8988T (cell line): ENCODE measurements at places on chromosomes 1 and 21.

DNA sequence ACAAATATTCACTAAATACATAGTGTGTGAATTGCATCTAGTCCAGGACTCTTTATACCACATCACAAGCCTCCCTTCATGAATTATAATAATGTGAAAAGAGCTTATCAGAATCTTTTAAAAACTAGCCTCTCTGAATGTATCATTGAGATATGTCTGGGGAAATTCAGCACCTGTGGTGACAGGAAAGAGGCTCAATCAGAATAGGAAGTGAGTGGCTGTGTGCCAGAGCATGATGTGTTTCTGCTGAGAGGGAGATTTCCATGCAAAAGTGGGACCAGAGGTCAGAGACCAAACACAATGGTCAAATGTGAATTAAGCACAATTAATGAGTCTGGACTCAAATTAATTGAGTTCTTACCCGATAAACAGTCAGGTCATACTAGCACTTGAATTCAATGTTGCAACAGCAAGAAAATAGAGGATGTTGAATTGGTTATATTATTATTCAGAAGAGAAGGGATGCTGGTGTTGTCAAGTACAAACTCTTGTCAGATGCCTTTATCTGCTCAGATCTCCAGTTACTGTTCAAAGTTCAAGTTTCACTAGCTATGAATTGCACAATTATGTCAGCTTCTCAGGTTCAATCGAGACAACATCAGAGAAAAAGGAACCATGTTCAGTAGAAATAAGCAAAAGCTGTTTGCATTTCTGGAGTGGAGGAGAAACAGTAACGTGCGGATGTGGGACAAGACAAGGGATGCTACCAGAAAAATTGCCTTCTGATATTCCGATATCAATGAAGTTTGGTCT lies 226.2 kb downstream of the ZNF326 start:
- no peak for DNase-seq

- DNase-seq: peak; percentile 91
Observed at GRCh38 chr1:110209715-110210603, at the start of gene KCNC4. KCNC4 (plus strand) TSS chr1:110210314; CDS start chr1:110211500, 1,186 bp downstream.

DNA sequence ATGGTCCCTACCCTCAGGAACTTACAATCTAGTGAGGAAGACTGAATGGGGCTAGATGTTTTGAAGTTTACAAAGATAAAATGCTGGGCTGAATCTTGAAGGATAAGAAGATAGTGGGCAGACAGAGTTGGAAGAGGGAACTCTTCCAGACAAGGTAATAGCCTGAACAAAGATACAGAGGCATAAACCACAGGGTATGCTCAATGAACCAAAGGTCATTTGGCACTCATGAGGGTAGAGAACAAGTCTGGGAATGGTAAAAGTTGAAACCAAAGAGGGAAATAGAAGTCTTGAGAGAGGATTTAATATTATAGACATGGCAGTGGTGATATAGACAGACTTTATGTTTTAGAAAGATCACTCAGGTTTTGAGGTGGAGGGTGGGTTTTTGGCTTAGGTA lies 48.1 kb upstream of the ZSWIM5 start:
- no peak for DNase-seq

GRCh38 chr1:84833194-84833593 lies 59.8 kb downstream of the LPAR3 start:
- no peak for DNase-seq

DNA sequence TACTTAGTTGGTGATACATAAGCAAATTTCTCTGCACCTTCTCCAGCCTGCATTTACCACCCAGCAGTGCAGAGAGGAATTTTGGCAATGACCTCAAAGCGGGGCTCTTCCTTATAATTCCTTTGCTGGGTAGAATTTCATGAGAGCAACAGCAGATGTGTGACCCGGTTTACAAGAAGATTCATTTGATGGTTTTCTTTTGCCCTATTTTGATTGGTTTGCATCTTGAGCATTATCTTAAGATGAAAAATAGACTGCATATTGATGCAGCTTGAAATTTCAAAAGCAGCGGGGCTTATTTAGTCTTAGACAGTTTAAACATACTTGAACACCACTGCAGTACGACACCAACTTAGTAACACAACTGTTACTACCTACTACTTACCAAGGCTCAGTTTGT lies 378.9 kb downstream of the TTLL7 start:
- no peak for DNase-seq
